ENCODE measurements at places on chromosomes 3 and 15.

DNA sequence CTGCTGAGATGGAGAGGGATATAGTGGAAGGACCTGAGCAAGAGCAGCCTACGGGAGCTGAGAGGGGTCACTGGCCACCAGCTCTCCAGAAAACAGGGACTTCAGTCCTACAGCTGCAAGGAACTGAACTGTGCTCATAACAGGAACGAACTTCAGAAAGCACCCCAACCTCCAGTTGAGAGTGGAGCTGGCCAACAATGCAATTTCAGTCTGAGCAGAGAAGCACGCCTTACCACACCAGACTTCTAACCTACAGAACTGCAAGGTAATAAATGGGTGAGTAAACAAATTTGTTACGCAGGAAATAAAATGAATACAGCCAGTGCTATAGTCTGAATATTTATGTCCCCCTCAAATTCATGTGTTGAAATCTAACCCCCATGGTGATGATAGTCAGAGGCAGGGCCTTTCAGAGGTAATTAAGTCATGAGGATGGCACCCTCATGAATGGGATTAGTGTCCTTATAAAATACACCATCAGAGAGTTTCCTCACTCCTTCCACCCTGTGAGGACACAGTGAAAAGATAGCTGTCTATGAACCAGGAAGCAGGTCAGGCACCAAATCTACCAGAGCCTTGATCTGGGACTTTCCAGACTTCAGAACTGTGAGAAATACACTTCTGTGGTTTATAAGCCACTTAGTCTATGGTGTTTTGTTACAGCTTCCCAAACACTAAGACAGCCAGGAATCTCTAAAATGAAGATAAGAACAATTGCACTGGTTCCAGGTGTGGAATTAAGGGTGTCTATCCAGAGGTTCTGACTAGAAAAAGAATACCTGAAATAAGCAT is 58.6 kb downstream of the SYNM start:
- no peak for DNase-seq

DNA sequence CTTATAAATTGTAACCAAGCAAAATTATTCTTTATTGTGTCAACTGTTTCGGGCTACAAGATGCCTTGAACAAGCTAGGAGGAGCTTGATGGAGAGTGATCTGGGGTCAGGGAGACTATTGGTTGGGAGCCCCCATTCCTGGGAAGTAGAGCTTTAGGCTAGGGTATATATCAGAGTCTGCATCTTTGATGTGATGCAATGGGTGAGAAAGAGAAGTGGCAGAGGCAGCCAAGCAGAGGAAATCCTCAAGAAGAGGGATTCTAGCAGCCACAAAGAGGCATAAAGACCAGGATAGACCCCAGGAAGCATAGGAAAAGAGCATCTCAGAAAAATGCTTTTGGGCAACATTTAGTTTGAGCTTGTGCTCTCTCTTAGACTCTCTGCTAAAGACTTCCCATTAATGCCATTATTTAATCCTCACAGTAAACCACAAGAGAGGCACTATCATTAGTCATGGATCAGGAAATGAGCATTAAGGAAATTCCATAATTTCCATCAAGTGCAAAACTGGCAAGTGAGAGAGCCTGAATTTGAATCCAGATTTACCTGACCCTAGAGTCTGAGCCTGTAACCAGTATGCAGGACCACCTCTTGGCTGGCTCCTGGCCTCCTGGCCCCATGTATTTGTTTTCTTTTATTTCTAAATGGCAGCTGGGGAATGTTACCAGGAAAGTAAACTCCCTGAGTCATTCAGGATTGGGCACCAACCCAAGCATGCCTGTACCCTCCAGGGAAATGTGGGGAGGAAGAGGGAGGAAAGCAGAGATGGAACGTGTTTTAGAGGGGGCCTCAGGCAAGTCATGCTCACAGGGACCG is 118.7 kb downstream of the RPL22L1 start:
- DNase-seq: no peak

GRCh38 chr3:12313519-12313918 is 24.6 kb downstream of the PPARG start:
- DNase-seq: no peak

- DNase-seq: no peak
These were observed 563.6 kb downstream of the VGLL3 start for GRCh38 chr3:86427343-86427742.

GRCh38 chr3:127675651-127676391 is 3.1 kb downstream of the ABTB1 start:
- DNase-seq: no peak

- no peak for DNase-seq
These were observed 59.4 kb upstream of the XRN1 start for GRCh38 chr3:142507241-142507640.

DNA sequence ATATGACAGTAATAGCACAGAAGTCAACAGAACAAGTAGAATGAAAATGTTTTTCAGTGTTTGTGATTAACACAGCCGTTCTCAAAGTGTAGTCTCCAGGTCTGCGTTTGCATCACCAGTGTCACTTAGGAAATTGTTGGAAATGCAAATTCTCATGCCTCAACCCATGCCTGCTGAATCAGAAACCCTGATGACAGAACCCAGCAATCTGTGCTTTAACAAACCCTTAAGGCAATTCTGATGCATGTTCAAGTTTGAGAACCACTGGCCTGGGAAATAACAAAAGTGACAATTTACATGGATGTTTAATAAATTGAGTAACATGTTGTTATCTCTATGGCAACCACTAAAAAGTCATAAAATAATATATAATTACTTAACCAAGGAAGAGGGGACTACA is 103.1 kb upstream of the ATP11B start:
- no peak for DNase-seq

DNA sequence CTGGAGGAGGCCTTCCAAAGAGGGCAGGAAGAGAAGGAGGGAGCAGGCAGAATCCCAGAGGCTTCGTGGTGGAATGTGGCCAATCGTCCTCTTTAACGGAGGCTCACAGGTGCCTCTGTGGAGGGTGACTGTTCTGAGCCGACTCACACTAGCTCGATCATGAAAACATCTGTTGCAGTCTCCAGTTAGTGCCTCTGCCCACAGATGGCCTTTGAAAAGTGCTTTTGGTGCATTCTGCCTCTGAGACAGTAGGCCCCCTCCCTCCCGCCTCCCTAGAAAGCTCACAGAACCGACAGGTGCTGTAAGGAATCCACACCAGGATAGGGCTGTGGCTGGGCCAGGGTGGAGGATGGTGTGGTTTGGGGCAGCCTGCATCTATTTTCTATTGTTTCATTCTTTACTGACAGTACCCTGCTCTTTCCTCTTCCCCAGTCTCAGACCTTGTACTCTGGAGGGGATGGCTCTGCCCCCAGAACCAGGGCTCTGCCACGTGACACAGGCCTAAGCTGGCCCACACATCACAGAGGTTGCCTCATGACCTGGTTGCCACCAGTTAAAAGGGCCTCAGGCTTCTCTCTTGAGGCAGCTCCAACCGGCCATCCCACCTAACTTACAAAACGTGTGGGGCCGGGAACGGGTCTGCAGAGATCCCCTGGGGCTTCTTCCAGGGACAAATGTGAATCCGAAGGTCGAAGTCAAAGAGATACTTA is 27.2 kb upstream of the PIGZ start:
- DNase-seq: no peak

DNA sequence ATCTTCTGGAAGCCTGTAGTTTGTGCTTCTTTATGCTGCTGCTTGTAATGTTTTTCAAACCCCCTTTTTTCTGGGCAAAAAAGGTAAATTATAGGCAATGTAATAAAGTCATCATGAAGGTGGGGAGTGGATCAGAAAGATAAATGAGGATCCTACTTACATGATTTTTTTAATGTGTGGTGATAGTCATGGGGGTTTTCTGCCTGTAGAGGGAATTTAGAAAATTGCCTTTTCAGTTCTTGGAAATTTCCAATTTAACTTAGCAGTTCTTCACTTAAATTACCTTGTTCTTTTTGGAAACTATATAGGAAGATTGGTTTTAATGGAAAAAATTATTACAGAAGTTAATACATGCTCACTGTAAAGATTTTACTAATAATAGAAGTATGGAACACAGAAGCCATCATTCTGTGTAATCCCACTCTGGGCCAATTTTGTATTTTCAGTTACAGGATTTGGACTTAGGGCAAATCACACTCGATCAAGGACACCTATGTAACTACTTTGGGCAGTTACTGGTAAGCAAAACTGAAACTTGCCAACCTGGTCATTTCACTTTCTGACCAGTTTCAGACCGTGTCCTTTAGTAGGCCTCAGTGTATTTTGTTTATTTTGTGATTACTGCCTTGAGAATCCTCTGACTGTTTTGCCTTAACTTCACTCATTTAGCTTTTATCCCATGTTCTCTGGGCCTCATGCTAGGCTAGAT is 10.5 kb upstream of the SCAANT1 start:
- DNase-seq: no peak

DNA sequence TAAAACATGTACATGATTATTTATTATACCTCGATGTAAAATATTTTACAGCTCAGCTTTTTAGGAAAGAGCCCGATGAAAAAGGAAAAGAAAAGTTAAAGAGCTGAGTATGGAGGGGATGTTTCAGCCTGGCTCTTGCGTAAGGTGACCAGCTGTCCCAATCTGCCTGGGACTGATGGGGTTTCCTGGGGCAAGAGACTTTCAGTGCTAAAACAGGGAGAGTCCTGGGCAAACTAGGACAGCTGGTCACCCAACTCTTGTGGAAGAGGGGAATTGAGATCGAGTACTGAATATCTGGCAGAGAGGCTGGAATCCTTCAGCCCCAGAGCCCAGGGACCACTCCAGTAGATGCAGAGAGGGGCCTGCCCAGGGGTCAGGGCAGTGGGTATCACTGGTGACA is 21.0 kb downstream of the DUOX2 start:
- DNase-seq: no peak

DNA sequence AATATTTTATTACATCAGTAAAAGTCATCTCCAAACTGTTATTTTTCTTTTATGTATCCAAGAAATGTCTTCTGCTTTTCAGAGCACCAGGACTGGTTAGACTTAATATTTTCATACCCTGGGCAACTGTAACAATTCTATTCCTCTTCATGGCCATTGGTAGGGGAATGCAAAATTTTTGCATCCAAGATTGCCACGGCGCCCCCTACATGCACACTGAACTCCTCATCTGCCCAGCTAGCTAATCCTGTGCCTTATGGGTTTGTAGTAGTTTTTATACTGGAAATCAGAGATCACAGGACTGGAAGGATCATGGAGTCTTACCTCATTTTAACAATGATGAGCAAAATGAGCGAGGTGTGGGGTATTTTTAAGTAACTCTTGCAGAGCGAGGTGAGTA is 74.2 kb downstream of the CRTC3 start:
- peak; percentile 39 for DNase-seq

DNA sequence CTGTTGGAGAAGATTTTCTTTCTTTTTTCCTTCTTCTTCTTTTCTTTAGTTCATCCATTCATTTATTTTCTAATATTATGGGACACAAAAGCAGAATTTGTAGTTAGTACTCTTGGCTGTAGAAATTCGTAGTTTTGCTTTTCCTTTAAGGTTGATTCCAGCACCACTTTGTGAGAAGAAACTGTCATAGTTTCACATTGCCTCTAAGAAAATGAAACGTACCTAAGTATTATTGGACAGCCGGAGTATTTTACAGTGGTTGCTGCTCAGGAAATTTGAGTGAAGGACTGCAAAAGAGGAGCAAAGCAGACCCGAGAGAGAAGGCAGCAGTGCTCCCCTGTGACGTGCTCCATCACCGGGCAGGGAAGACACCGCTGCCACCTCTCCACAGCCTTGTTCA is 48.1 kb downstream of the PLCL2 start:
- no peak for DNase-seq

- no peak for DNase-seq
These were observed 32.5 kb downstream of the NR2F2 start for GRCh38 chr15:96362755-96363651.

DNA sequence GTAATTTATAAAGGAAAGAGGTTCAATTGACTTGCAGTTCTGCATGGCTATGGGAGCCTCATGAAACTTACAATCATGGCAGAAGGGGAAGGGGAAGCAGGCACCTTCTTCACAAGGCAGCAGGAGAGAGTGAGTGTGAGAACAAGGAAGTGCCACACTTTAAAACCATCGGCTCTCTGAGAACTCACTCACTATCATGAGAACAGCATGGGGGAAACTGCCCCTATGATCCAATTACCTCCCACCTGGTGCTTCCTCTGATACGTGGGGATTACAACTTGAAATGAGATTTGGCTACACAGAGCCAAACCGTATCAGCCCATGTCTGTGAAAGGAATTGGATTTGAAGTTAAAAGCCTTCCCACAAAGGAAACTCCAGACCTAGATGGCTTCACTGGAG is 39.1 kb downstream of the TKT start:
- no peak for DNase-seq

- no peak for DNase-seq
These were observed 93.4 kb downstream of the CHCHD4 start for GRCh38 chr3:14031271-14031670.

- no peak for DNase-seq
These were observed 196.4 kb downstream of the SUCNR1 start for GRCh38 chr3:152069871-152070270.

- no peak for DNase-seq
These were observed 7.9 kb upstream of the MST1R start for GRCh38 chr3:49911611-49912010.

- no peak for DNase-seq
These were observed 86.3 kb downstream of the FBXL22 start for GRCh38 chr15:63683343-63683951.

DNA sequence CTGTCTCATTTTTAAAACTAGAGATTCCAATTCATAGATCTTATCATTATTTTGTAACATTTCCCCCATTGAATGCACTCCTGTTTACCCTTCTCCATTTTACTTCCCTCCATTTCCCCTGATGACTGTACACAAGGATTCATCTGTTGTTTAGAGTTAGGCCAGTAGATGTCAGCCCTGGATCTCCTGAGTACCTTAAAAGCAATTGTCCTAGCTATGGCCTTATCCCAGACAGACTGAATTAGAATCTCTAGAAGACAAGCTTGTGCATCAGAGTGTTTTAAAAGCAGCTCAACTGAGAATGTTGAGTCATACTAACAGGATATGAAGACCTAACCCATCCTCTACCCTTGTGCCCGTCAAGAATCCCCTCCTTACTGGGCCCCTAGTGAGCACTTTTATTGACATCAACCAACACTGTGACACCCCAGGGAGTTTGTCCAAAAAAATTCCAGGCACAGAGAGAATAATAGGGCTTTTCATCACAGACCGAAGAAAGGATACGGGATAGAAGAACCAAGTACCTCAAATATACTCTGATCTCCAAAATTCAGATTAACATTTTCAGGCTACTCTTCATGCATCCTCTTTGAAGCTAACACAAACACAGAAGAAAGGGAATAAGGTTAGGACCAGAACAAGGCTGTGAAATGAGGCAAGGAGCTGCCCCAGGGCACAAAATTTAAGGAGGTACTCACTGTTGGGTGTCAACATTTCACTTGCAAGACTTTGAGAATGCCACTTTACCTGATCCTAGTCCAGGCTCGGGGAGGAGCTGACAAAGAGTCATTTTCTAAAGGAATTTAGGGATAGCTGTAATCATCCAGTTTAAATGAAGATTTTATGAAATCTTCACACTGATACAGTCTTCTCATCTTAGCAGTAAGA is 17.1 kb downstream of the ZBED2 start:
- no peak for DNase-seq

Measured in activated naive CD4-positive, alpha-beta T cell (primary cell).